ENCODE measurements at places on chromosomes 12 and 14.

DNA sequence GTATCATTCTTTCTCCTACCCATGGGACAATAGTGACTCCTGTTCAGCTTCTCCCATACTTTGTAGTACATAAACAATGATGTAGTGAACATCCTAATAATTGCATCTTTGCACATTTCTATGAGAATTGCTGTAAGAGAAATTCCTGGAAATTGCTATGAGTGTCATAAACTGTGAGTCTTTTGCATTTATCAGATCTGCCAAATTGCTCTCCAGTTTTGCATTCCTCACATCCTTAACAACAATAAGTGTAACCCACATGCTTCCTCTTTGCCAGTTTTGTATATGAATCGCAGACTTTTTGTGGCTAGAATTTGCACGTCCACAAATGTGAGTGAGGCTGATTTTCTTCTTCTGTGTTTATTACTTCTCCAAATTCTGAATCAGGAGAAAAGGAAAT lies 124.0 kb upstream of the TBX5 start:
- DNase-seq: no peak

DNA sequence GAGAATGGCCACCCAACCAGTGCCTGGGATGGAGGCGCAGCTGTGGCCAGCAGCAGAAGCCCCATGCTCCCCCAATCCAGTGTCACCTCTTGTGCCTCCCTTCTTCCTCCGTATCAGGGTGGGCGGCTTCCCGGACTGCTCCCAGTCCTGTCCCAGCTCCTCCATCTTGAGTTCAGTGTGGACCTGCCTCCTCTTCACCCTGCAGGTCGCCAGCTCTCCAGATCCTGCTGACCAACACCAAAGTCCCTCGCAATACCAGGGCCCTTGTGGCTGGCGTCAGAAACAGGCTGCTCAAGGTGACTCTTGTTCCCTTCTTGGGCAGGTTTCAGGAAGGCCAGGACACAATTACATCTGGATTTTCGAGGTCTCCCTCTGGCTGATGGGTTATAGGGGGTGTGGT lies 17.0 kb downstream of the MVK start:
- no peak for DNase-seq

- DNase-seq: no peak
Measured at GRCh38 chr12:123995023-123995748, 22.2 kb downstream of the ZNF664 start.

GRCh38 chr12:79929065-79929464 lies 5.8 kb downstream of the PPP1R12A start:
- no peak for DNase-seq

DNA sequence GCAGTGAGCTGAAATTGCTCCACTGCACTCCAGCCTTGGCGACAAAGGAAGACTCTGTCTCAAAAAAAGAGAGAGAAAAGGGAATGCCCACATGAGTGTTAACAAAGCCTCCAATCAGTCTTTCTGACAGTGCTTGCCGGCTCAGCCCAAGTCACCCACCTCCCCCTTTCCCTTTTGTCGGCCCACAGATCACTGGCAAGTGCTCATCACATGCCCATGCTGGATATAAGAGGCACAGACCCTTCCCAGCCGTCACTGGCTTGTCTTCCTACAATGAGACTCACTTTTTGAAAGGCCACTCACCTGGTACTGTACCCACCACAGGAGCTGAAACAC lies 70.8 kb downstream of the CCDC88C start:
- no peak for DNase-seq

DNA sequence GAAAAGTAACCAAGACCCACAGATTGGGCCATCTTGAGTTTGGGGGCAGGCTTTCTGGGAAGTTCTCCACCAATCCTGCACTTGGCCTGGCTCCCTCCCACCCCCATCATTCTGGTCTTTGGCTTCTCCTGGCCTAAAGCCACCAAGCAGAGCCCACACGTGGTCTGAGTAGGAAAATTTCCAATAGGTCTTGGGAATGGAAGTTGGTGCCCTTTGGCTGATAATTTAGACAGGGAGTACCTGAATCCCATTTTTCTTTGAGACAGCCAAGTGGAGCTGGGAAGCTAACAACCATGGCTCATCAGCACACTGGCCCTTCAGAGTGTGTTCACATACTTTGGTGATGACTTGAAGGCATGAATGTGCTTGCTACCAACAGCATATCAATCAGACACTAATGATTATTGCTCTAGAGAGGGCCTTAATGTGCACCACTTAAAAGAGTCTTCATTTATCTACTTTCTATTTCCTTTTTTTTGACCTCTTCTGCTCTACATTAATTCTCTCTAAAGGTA lies 156.0 kb downstream of the EGLN3 start:
- DNase-seq: no peak

GRCh38 chr14:83713732-83714131 lies 1816.2 kb upstream of the FLRT2 start:
- no peak for DNase-seq

- no peak for DNase-seq
Measured at GRCh38 chr14:59274991-59275391, 86.5 kb downstream of the DAAM1 start.

DNA sequence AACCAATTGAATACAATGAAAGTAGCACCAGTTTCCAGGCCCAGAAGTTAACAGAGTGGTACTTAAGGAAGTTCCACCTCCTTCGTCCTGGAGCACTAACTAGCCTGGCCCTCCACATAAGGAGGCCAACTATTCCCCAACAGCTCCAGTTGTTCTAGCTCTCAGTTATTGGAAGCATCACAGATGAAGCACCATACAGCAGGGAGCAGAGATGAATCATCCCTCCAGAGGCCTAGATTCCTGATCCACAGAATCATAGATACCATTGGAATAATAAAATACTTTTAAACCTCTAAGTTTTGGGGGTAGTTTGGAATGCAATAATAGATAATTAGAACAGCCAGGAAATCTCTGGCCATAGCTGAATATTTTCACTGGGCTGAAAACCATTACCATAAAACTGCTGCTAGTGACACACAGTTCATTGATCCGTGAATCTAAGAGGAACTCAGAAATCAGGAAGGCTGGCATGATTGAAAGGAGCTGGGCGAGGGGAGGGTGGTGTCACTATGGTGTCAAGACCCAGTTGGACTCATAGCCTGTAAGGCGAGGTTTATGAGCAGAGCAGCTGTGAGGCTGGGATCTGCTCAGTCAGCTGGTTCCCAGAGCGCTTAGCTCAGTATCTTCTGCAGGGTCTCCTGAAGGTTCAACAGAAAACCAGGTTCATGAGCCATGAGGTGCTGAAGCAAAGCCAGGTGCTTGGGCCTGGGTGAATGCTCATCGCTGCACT lies 371.4 kb upstream of the TMTC1 start:
- no peak for DNase-seq

GRCh38 chr12:46958053-46958452 lies 121.4 kb upstream of the PCED1B start:
- DNase-seq: no peak

DNA sequence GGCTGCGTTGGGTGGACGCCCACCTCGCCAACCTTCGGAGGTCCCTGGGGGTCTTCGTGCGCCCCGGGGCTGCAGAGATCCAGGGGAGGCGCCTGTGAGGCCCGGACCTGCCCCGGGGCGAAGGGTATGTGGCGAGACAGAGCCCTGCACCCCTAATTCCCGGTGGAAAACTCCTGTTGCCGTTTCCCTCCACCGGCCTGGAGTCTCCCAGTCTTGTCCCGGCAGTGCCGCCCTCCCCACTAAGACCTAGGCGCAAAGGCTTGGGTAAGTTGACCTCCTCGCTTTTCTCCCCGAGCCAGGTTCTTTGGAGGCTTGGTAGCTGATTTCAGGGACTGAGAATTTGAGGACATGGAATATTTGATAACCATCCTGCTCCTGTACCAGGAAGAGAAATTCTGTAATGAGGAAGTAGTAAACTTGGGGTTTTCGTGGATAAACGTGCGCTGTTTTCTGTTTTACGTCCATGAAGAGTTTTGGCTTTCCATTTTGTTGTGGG lies 530 bp downstream of the APAF1 start:
- no peak for DNase-seq

- DNase-seq: no peak
Measured at GRCh38 chr14:96097752-96098151, 58.6 kb downstream of the C14orf132 start.

DNA sequence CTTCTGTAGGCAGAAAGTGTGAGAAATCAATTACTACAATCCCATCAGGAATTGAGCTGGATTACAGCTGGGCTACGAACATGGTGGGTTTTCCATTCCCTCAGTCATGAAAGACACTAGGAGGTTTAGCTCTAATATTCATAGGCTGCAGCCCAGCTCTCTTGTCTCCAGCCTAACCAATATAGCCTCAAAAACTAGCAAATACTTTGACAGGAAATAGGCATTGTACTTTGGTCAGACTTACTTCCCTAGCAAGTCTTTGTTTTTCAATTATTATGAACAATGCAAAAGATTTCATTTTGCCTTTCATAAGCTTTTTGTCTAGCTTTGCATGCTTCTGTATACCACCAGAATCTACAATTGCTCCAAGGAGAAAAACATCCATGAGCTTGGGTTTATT lies 296.2 kb downstream of the GPHN start:
- DNase-seq: no peak

- no peak for DNase-seq
Measured at GRCh38 chr12:46509135-46509534, 136.6 kb upstream of the SLC38A2 start.

GRCh38 chr12:25698772-25699171 lies 145.7 kb upstream of the LMNTD1 start:
- no peak for DNase-seq

DNA sequence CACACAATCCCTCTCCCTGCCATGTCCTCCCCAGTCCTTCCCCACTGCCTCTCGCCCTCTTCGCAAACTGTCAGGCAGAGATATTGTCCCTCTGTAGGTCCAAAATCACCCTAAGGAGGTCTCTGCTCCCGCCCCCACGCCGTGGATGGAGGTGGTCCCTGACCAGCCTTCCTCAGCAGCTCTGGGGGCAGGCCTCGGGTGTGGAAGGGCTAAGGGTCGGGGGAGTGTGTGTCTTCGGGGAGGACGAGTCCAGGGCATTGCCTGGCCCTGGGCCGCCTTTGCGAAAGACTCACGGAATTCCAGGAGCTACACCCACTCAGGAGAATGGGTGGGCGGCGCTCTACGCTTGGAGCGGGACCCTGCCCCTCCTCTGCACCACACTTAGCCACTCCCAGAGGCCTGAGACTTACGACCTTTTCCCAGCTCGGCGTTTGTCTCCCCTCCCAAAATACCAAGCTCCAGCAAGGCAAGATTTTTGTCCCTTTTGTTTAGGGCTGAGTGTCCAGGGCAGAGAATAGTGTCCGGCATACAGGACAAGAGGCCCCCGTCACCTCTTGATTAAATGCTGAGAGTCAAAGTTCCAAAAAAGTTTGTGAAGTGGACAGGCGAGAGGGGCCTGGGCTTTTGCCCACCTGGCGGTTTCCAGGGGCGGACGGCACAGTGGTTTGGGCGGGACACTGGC lies 881 bp downstream of the PYGL start:
- no peak for DNase-seq

DNA sequence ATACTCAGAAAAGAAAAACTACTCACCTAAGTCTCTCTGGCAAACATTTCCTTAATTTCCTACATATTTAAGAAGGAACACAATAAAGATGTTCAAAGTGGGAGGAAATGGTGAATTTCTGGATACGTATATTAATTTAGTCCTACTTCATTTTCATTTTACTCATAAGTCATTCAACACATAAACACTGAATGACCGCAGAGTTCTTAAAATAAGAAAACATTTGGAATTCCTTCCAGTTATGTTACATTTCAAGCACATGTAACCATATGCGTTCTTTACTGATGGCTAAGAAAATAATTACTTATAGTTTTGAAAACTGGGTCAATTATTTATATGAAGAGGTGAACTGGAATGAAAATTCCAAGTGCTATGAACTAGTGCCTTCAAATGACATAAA lies 409.3 kb downstream of the BCAT1 start:
- DNase-seq: no peak

DNA sequence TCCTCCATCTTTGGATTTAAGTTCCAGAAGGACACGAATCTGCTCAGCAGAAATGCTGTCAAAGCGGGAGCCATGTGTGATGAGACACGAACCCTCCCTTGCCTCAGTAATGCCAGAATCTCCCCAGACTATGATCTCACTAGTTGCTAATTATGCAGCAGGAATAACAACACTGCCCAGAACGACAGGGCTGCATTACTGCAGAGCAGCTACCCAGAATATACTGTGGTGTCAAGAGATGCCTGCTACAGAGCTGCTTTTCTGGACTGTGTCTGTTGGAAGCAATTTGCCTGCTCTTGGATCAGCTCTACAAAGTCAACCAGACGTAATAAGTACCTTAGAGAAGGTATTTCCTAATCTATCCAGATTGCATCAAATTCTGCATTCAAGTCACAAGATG lies 5.5 kb downstream of the CSRNP2 start:
- no peak for DNase-seq

DNA sequence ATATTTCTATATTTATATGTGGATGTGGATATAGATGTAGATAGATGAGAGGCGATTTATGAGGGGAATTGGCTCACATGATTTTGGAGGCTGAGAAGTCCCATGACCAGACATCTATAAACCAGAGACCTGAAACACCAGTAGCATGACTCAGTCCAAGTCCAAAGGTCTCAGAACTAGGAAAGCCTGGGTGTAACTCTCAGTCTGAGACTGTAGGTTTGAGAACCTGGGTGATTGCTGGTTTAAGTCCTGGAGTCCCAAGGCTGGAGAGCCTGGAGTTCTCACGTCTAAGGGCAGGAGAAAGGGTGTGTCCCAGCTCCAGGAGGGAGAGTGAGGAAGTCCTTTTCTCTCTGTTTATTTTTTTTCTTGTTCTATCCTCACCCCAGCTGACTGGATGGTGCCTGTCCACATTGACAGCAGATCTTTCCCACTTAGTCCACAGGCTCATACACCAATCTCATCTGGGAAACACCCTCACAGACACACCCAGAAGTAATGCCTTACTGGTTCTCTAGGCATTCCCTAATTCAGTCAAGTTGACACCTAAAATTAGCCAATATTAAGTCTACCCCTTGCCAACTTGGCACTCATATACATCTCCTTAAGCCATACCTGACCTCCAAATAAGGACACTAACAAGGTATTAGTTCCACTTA lies 45.4 kb downstream of the EMP1 start:
- peak; percentile 36 for DNase-seq

DNA sequence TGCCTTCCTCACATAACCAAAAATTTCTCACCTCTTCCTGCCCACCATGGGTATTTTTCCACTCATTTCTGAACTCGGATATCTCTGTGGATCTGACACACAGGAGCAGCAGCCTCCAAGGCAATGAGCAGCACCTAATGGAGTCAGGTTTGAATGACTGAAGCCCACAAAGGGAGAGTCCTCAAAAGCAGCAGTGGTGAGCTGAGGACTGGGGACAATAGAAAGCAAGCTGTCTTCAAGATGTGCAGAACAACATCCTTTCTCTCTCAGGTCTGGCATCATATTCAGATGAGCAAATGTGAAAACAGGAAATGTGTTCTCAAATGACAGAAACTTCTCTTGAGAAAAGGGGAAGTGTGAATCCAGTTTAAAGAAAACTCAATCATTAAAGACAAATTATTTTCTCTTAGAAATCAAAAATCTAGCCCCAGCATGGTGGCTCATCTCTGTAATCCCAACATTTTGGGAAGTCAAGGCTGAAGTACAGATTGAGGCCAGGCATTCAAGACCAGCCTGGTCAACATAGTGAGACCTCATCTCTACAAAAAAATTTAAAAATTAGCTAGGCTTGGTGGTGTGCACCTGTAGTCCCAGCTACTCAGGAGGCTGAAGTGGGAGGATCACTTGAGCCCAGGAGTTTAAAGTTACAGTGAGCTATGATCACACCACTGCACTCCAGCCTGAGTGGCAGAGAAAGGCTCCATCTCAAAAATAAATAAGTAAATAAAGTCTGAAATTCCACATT lies 54.2 kb downstream of the C12orf42 start:
- no peak for DNase-seq

- no peak for DNase-seq
Measured at GRCh38 chr12:54004841-54005530, 3.8 kb upstream of the HOXC8 start.

GRCh38 chr12:115413626-115414025 lies 729.7 kb upstream of the TBX3 start:
- DNase-seq: no peak

Data from COR-L47 (cell line).